Gastrocnemius medialis (tissue), 4 donors: ENCODE measurements at places on chromosomes 5 and 9. TPM values are rescaled to one million over a fixed set of nuclear protein-coding genes. Genes with fewer than 3 reads are reported as not detected.

TERT gene
- total RNA-seq: not detected

FAM163B gene
- not detected for total RNA-seq

CATSPER3 gene
- 1.9 TPM for total RNA-seq

TMC1 gene
- not detected for total RNA-seq

PDE8B gene
- total RNA-seq: 0.71 TPM

- peaks cover 39% of the 10 kb centered on the region for H3K4me1 ChIP-seq
- H3K36me3 ChIP-seq: no peaks in the 10 kb centered on the region
- DNase-seq: peak; percentile 87
- no peaks in the 10 kb centered on the region for H3K27me3 ChIP-seq
- peak within 1 kb of the TSS; percentile 95 for H3K27ac ChIP-seq
Observed at GRCh38 chr5:140557136-140557805, at the start of gene SRA1. Gene SRA1, minus strand, starts transcription at chr5:140557473. Its CDS starts 21 bp downstream, at chr5:140557452.

DNA sequence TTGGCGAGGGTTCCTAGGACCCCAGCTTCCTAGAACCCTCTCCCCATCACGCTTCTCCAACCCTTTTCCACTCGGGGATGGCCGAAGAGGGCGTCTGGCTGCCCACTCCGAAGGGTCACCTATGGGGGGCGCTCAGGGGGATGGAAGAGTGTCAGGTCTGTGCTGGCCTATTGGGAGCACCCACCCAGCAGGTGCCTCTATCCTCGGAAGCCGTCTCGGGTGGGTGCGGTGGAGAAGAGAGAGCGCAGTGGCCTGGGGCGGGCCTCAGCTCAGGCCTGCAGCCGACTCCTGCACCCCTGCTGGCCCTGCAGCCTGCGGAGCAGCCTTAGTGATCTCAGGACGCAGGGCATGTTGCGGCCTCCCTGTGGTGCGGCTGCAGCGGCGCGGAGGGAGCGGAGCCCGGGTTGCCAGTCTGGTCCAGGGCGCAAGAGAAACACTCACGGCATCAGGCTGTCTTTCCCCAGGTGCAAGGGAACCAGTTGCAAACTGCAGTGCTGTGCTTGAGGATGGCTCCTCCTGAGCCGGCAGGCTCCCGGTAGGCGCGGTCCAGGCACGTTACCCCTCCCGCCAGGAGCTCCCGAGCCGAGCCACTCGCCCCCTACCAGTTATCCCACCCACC lies 1.5 kb upstream of the IRX2 start:
- H3K4me1 ChIP-seq: no peaks in the 10 kb centered on the region
- no peaks in the 10 kb centered on the region for H3K36me3 ChIP-seq
- no peak for DNase-seq
- H3K27me3 ChIP-seq: peaks cover 83% of the 10 kb centered on the region
- H3K27ac ChIP-seq: no peak overlapping the region

DNA sequence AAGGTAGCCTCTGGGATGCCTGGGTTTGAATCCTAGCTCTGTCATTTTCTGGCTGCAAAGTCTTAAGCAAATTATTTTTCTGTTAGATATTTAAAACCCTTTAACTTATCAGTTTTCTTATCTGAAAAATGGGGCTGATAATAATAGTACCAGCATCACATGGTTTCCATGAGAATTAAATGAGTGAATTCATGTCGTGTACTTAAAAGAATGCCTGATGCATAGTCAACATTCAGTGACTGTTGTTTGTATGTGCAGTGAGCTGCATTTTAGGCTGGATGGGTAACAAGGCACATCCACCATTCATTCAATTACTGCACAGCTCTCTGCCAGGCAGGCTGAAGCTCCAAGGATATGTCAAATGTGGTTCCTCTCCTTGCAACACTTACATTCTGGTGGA lies 122.0 kb downstream of the PPP2R2B start:
- no peaks in the 10 kb centered on the region for H3K36me3 ChIP-seq
- no peak for DNase-seq
- no peaks in the 10 kb centered on the region for H3K4me1 ChIP-seq
- H3K27ac ChIP-seq: no peak overlapping the region
- H3K4me3 ChIP-seq: no peak overlapping the region

- no peaks in the 10 kb centered on the region for H3K27me3 ChIP-seq
- no peak overlapping the region for H3K4me3 ChIP-seq
- H3K27ac ChIP-seq: no peak overlapping the region
- no peak for DNase-seq
Observed at GRCh38 chr5:79619854-79620253, 7.6 kb downstream of the TENT2 start.

DNA sequence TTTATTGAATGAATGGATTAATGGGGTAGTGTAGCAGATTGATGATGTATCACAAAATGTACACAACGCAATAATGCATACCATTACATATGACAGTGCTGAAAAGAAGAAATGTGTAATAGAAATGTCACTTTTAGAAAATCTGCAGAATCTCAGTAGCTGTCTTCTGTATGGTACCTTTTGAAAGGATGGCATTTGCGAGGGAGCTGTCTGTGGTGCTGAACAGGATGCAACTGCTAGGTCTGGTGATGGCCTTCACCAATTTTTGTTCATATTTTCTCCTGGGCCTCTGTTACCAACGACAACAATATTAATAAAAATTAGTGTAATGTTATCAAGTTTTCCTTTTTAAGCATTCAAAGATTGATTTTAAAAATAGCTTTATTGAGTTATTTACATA lies 36.2 kb upstream of the OTULIN start:
- no peaks in the 10 kb centered on the region for H3K36me3 ChIP-seq
- H3K27me3 ChIP-seq: no peaks in the 10 kb centered on the region
- no peaks in the 10 kb centered on the region for H3K4me1 ChIP-seq

DNA sequence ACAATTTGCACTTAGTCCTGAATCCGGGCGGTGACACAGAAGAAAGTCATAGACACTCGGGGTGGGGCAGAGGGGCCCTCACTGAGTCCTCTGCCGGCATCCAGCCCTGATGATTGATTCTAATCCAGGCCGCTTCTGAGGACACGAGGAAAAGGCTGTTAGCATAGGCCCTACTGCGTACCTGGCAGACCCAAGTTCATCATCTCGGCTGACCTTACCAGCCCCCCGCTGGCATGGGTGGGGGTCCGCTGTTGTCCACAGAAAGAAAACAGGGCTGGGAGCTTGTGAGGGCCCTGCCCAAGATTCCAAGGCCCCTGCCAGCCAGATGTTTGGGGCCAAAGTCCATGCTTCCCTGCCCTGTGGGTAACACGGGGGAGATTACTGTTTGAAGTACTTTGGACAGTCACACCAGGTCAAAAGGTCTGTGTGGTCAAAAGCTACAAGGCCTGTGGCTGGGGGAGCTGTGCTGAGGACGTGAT lies 24.5 kb downstream of the ERGIC1 start:
- no peak overlapping the region for H3K4me3 ChIP-seq
- peak overlapping the region; percentile 85 for H3K27ac ChIP-seq
- peaks cover 76% of the 10 kb centered on the region for H3K4me1 ChIP-seq
- H3K36me3 ChIP-seq: no peaks in the 10 kb centered on the region

GRCh38 chr9:125854553-125855275 lies 107.5 kb downstream of the PBX3 start:
- H3K27ac ChIP-seq: no peak overlapping the region
- H3K4me1 ChIP-seq: no peaks in the 10 kb centered on the region
- H3K36me3 ChIP-seq: no peaks in the 10 kb centered on the region
- no peak overlapping the region for H3K4me3 ChIP-seq

- no peak for DNase-seq
- H3K36me3 ChIP-seq: no peaks in the 10 kb centered on the region
- H3K4me3 ChIP-seq: no peak overlapping the region
- no peak overlapping the region for H3K27ac ChIP-seq
- H3K4me1 ChIP-seq: no peaks in the 10 kb centered on the region
Observed at GRCh38 chr5:153660919-153661318, 170.4 kb downstream of the GRIA1 start.

DNA sequence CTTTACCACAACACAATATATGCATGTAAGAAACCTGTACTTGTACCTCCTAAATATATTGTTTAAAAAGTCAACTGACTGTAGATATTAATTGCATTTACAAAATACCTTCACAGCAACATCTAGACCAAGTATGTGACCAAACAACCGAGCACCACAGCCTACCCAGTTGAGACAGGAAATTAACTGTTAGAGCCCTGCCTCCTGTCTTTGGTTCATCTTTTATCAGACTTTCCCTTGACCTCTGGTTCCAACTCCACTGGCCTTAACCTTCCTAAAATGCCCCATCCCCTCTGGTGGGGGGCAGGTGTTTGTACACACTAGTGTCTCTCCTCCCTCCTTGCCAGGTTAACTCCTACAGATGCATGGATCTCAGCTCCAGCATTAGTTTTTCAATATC lies 155.0 kb upstream of the PANK3 start:
- no peak for DNase-seq
- no peak overlapping the region for H3K4me3 ChIP-seq
- H3K36me3 ChIP-seq: no peaks in the 10 kb centered on the region
- no peaks in the 10 kb centered on the region for H3K4me1 ChIP-seq

DNA sequence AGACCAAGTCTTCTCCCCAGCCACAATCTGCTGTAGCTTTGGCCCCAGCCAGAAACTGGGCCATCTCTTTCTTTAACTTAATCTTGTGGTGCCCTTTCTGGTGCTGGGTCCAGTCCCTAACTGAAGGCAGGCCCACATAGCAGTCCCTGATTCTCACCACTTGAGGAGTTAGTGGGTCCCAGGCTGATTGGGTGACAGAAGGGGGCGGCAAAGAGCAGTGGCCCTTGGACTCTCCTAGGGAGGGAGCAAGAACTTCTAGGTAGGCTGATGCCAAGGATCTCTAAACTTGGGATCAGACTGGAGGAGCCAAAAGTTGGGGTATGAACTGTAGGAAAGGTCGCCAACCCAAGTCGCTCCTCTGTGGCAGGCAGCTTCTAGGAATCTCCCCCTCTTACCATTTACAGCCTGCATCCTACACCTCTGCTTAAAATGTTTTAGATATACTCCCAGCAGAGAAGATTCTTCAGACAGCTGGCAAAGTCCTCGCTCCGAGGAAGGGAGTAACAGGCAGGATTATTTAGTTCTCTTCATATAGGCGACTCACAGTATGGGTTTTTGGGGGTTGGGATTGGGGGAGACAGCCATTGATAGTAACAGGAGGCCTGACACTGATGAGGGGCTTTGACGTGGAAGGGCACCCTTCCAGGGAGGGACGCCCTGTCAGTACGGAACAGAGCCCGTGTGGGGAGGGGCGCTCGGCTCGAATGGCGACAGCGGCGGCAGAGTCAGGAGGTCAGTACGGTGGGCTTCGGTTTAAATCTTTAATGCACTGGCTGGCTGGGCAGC lies 2.0 kb upstream of the CCL27 start:
- H3K4me3 ChIP-seq: peak overlapping the region; percentile 87
- no peaks in the 10 kb centered on the region for H3K36me3 ChIP-seq
- peak overlapping the region; percentile 96 for H3K27ac ChIP-seq
- H3K4me1 ChIP-seq: peaks cover 4% of the 10 kb centered on the region

DNA sequence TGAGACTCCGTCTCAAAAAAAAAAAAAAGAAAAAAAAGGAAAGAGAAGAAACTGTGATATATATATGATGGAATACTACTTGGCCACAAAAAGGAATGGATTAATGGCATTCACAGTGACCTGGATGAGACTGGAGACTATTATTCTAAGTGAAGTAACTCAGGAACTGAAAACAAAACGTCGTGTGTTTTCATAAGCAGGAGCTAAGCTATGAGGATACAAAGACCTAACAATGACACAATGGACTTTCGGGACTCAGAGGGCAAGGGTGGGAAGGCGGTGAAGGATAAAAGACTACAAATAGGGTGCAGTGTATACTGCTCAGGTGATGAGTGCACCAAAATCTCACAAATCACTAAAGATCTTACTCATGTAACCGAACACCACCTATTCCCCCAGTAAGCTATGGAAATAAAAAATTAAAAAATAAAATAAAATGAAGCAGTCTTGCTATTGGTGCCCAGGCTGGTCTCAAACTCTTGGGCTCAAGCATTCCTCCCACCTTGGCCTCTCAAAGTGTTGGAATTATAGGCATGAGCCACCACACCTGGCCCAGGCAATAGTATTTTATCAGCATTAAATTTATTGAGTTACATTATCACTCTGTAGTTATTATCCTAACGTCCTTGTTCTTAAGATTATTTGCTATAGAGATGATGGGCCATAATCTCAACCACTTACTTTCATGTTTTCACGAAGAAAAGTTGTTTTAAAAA lies 71.5 kb upstream of the GPBP1 start:
- H3K27me3 ChIP-seq: no peaks in the 10 kb centered on the region
- no peak for DNase-seq
- no peak overlapping the region for H3K4me3 ChIP-seq
- no peaks in the 10 kb centered on the region for H3K4me1 ChIP-seq
- no peak overlapping the region for H3K27ac ChIP-seq

- no peaks in the 10 kb centered on the region for H3K36me3 ChIP-seq
- H3K27me3 ChIP-seq: no peaks in the 10 kb centered on the region
- H3K4me1 ChIP-seq: peaks cover 9% of the 10 kb centered on the region
- no peak for DNase-seq
- no peak overlapping the region for H3K4me3 ChIP-seq
- H3K27ac ChIP-seq: peak overlapping the region; percentile 2
Observed at GRCh38 chr5:173310218-173310769, 17.9 kb downstream of the STC2 start.

DNA sequence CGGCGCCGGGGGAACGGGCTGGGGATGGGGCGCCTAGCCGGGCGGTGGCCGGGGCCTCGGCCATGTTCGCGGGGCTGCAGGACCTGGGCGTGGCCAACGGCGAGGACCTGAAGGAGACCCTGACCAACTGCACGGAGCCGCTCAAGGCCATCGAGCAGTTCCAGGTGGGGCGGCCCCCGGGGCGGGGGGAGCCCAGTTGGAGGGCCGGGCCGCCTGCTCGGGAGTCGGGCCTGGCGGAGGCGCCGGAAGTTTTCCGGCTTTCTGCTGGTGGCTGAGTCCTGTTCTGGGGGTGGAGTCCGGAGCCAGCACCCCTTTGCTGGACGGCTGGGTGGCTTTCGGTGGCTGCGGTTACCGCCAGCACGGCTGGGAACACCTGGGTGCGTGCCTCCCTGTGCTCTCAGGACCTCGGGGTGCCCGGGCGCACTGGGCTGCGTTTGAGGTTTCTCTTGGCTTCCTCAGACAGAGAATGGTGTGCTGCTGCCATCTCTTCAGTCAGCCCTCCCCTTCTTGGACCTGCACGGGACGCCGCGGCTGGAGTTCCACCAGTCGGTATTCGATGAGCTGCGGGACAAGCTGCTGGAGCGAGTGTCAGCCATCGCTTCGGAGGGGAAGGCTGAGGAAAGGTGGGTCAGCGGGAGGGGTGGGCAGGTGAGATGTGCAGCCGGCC lies 454 bp downstream of the NELFB start:
- peaks cover 16% of the 10 kb centered on the region for H3K4me1 ChIP-seq
- no peaks in the 10 kb centered on the region for H3K27me3 ChIP-seq
- H3K4me3 ChIP-seq: peak overlapping the region; percentile 63

- no peak for DNase-seq
- no peak overlapping the region for H3K27ac ChIP-seq
- no peaks in the 10 kb centered on the region for H3K27me3 ChIP-seq
- no peak overlapping the region for H3K4me3 ChIP-seq
Observed at GRCh38 chr9:9299134-9299533, 1313.7 kb downstream of the PTPRD start.
